ENCODE measurements at places on chromosomes 1 and 21. TPM values are rescaled to one million over a fixed set of nuclear protein-coding genes. Genes with fewer than 3 reads are reported as not detected.

DNA sequence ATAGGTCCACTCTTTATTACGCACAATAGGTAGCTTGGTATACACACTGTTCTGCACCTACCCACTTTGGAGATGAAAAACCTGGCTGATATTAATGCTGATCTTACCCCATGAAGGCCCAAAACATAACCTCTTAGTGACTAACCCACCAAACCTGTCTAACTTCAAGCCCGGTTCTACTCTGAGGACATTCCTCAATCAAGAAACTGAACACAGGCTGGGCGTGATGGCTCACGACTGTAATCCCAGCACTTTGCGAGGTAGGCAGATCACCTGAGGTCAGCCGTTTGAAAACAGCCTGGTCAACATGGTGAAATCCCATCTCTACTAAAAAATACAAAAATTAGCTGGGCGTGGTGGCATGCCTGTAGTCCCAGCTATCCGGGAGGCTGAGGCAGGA lies 50.5 kb downstream of the EYA3 start:
- H3K4me3 ChIP-seq, result no peak overlapping the region
- no peaks in the 10 kb centered on the region for H3K27me3 ChIP-seq
- H3K4me1 ChIP-seq, result no peaks in the 10 kb centered on the region
- H3K36me3 ChIP-seq, result no peaks in the 10 kb centered on the region

DNA sequence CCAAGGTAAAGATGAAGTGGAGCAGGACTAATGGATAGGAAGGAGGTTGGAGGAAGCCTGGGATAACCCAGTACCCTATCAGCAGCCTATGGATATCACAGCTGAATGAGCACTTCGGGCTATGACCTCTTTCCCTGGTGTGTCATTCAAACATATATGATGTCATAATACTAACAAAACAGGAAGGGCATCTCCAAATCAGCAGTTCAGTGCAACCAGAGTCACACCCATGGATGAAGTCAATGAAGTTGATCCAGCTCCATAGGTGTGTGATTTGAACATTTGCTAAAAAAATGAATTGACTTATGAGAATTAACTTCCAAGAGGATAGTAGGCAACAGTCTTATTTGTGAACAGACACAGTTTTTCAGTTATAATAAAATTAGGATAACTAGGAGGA lies 1.7 kb upstream of the C1orf116 start:
- no peaks in the 10 kb centered on the region for H3K36me3 ChIP-seq
- no peaks in the 10 kb centered on the region for H3K27me3 ChIP-seq
- no peak overlapping the region for H3K4me3 ChIP-seq
- DNase-seq, result no peak

Gene S100A3
- 3.0 TPM for polyA plus RNA-seq

Gene GNG5
- polyA plus RNA-seq, result 98.7 TPM
